ENCODE measurements at places on chromosomes 4 and X. TPM values are rescaled to one million over a fixed set of nuclear protein-coding genes. Genes with fewer than 3 reads are reported as not detected.

ELK1 gene
- 20.8 TPM for total RNA-seq

- no peak overlapping the region for H3K27ac ChIP-seq
- no peak for DNase-seq
- no peaks in the 10 kb centered on the region for H3K4me1 ChIP-seq
- no peak overlapping the region for H3K4me3 ChIP-seq
- peaks cover 2% of the 10 kb centered on the region for H3K36me3 ChIP-seq
Observed at GRCh38 chrX:130772105-130772775, 130.8 kb downstream of the ENOX2 start.

- peaks cover 22% of the 10 kb centered on the region for H3K36me3 ChIP-seq
- DNase-seq = no peak
- H3K4me1 ChIP-seq = no peaks in the 10 kb centered on the region
Observed at GRCh38 chr4:165077034-165077578, 23.4 kb downstream of the TRIM75 start.

CLDN34 gene
- total RNA-seq = not detected

C4orf33 gene
- total RNA-seq = 5.8 TPM

DNA sequence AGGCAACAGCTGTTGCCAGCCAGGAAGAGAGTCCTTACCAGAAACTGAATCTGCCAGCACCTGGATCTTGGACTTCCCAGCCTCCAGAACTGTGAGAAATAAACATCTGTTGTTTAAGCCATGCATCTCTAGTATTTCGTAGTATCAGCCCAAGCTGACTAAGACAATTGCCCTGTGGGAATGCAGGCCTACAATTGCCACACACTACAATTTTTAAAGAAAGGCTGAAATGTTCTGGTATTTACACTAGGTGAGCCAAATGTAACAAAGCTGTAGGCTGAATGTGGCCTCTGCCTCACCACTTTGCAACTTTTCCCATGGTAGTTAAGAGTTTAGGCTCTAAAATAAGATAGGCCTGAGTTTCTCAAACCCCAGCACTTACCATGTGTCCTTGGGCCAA is 59.1 kb downstream of the SPATA18 start:
- no peaks in the 10 kb centered on the region for H3K27me3 ChIP-seq
- no peaks in the 10 kb centered on the region for H3K4me1 ChIP-seq
- H3K4me3 ChIP-seq = no peak overlapping the region
- DNase-seq = no peak
- H3K27ac ChIP-seq = no peak overlapping the region

DNA sequence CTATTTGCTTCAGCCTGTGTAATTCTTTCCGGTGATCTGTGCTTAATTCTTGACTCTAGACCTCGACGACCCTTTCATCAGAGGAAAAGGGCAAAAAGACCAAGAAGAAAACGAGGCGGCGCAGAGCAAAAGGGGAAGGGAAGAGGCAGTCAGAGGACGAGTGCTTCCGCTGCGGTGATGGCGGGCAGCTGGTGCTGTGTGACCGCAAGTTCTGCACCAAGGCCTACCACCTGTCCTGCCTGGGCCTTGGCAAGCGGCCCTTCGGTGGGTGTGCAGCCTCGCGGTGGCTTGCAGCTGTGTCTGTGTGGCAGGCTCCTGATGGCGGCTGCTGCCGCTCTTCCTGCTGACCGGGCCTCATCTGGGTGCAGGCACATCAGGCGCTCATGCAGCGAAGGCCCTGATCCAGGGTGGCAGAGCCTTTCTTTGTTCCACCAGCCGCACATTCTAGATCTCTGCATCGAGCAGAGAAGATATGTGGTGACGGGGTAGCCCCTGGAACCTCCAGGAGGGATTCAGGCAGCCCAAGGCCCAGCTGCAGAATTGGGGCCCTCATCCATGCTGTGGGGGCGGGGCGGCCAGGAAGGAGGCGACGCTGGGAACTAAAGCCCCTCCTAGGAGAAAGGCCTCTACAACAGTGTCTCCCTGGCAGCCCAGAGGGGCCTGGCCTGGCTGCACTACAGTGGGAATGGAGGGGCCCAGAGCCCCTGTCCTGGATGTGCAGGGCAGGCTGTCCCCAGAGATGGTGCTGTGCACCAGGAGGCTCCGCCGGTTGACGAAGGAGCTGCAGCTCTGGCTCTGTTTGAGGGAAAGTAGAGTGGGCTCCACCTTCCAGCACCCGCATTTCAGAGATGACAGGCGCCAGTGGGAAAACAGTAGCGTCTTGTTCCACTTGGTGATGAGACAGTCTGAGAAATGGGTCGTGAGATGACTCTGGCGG is 32.1 kb downstream of the NELFA start:
- no peak for DNase-seq
- H3K36me3 ChIP-seq = no peaks in the 10 kb centered on the region
- no peak overlapping the region for H3K4me3 ChIP-seq
- no peaks in the 10 kb centered on the region for H3K27me3 ChIP-seq

FGF2 gene
- total RNA-seq = not detected

BMP3 gene
- total RNA-seq = 0.46 TPM

GRCh38 chr4:80305466-80305865 is 30.1 kb upstream of the CFAP299 start:
- H3K27ac ChIP-seq = no peak overlapping the region

UCHL1 gene
- 0.47 TPM for total RNA-seq

DNA sequence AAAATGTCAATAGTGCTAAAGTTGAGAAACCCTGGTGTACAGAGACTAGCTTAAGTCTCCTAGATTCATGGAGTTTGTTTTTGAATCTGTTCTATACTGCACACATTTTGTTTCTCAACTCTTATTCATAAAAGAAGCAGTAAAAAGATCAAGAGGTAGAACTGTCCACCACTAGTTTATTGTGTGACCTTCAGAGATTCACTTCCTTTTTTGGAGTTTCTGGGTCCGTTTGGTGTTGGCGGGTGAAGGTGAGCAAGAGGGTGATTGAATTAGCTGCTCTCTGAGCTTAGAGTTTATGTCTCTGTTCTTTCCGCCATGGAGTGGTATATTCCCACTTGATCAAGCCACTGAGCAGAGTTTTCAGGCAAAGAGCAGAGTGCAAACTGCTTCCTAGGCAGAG is 21.4 kb upstream of the PLAC1 start:
- H3K4me3 ChIP-seq = no peak overlapping the region
- DNase-seq = no peak
- no peaks in the 10 kb centered on the region for H3K27me3 ChIP-seq
- no peaks in the 10 kb centered on the region for H3K36me3 ChIP-seq
- no peak overlapping the region for H3K27ac ChIP-seq
- H3K4me1 ChIP-seq = no peaks in the 10 kb centered on the region

GRCh38 chr4:108829966-108830492 is 67.2 kb upstream of the ETNPPL start:
- no peaks in the 10 kb centered on the region for H3K36me3 ChIP-seq
- no peak overlapping the region for H3K4me3 ChIP-seq
- H3K4me1 ChIP-seq = no peaks in the 10 kb centered on the region
- H3K27ac ChIP-seq = no peak overlapping the region

DNA sequence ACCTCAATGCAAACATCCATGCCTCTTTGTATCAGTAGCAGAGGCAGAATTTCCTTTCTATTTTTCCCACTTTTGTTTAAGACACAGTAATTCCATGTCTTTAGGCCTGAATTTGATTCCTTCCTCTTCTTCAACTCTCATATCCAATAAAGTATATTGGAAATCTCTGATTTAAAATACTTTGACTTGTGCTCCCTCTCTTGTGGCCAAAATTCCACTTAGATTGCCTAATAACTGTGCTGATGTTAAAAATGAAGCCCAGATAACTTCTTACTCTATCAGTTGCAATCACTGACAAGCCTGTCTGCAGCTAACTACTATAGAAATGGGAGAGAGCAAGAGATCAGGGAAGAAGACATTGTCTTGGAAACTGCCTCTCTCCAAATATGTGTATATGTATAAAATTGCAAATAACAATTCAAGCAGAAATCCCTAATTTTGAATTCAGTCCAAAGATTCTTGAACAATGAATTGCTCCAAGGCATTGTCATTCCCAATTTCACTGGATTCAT is 163.5 kb upstream of the SPIN4 start:
- H3K4me1 ChIP-seq = no peaks in the 10 kb centered on the region
- no peak for DNase-seq
- H3K27me3 ChIP-seq = no peaks in the 10 kb centered on the region
- no peaks in the 10 kb centered on the region for H3K36me3 ChIP-seq
- H3K27ac ChIP-seq = no peak overlapping the region
- no peak overlapping the region for H3K4me3 ChIP-seq

TENM3 gene
- not detected for total RNA-seq

GRCh38 chr4:37715889-37716402 is 29.8 kb upstream of the RELL1 start:
- H3K36me3 ChIP-seq = no peaks in the 10 kb centered on the region
- no peak overlapping the region for H3K4me3 ChIP-seq
- DNase-seq = no peak
- H3K4me1 ChIP-seq = peaks cover 4% of the 10 kb centered on the region

RAI2 gene
- not detected for total RNA-seq

Data from B cell (primary cell).